ENCODE measurements at places on chromosomes 4 and X.

DNA sequence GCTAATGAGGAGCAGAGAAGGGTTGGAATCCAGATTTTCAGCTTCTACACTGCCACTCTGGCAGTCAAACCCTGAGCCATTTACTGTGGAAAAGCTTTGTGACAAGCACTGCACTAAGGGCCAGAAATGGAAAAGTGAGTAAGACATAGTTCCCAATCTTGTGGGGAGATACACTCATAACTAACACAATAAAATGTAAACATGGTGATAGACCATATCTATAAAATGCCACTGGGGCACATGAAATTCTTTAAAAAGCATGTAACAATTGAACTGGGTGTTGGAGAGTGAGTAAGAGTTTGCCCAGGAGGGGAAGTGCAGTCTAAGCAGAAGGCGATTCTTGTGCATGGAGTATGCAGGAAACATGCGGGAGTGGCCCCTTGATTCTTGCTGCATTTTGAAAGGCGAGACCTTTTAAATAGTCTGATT is 32.0 kb upstream of the ANXA5 start:
- DNase-seq: no peak

DNA sequence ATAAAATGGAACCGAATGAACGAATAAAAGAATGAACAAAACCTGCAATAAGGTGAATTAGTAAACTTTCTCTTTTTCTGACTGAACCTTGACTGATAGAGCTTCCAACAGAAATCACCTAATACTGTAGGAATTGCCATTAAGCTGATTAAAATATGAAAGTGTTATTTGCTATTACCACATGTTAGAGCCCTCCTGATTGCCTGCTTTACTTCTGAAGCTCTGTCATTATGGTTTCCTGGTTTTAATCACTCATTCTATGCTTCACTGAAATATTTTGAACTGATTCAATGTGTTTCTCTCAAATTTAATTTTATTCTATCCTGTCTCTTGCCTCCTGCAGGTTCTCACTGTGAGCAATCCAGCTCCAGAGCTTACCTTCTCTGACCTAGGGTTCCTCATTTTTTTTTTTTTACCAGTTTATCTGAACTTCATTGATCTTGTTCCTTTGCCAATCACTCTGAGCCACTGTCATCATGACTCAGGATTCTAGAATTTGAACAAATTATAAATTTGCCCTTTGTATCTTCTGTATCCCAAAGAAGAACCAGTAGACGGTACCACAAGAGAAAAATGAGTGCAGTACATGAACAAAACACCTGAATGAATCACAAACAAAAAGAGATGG is 48.1 kb upstream of the UGT2B15 start:
- DNase-seq: no peak

DNA sequence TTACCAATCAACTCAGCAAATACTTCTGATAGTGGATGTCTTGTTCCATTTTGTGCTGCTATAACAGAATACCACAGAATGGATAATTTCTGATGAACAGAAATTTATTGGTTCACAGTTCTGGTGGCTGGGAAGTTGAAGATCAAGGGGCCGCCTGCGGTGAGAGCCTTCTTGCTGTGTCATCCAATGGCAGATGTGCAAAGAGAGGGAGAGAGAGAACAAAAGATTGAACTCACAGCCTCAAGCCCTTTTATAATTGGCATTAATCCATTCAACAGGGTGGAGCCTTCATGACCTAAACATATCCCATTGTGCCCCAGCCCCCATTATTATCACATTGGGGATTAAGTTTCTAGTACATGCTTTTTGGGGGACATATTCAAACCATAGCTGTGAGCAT is 86.1 kb downstream of the ADGRG4 start:
- no peak for DNase-seq

GRCh38 chrX:35696760-35697234 is 101.3 kb upstream of the MAGEB16 start:
- no peak for DNase-seq

DNA sequence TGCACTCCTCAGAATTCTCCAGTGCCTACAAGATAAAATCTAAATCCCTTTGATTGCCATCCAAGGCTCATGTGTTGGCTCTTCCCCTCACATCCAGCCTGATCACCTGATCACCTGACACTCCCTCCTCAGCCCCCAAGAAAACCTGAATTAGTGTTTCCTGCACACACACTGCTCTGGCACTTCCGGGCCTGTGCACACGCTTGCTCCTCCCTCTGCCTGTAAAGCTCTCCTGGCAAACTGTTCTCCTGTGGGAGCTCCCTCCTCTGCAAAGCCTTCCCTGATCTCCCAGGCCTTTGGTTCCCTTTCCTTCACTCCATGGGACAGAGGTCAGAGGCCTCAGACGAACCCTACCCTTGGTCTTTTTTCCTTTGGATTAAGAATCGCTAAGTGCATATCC is 19.9 kb downstream of the PHKA2 start:
- no peak for DNase-seq

DNA sequence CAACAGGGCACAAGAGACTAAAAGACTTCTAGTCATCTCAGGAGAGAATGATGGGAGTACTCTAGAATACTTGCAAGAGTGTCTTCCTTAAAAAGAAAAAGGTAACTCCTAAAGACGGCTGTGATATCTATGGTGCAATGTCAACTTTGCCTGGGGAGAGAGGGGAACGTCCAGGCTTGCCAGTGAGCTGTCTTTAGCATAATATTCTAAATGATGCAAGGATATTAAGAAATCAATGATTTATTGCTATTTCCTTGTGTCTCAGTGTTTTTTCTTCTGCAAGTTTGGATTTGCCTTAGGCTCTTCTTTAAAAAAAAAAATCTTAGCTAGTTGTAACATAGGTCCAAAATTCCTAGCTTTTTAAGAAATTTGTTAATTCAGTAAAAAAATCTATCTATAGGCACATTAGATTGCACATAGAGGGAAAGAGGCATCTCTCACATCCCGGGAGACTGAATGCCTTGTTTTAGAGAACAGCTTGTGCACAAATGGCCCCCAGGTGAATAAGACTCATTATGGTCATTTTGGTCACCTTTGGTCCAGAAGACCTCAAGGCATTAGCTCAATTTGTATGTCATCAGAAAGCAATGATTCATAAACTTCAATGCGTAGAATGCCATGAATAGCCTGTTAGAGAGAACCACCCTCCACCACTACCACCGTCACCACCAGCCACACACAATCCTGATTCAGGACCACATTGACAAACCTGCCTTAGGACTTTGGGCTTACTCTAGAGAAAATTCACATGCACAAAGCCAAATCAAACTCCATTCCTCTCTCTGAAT is 104.1 kb downstream of the PALLD start:
- no peak for DNase-seq

GRCh38 chr4:122602277-122603142 is 18.4 kb downstream of the IL21 start:
- DNase-seq: peak; percentile 64

GRCh38 chr4:148396986-148397673 is 45.1 kb downstream of the NR3C2 start:
- DNase-seq: no peak

DNA sequence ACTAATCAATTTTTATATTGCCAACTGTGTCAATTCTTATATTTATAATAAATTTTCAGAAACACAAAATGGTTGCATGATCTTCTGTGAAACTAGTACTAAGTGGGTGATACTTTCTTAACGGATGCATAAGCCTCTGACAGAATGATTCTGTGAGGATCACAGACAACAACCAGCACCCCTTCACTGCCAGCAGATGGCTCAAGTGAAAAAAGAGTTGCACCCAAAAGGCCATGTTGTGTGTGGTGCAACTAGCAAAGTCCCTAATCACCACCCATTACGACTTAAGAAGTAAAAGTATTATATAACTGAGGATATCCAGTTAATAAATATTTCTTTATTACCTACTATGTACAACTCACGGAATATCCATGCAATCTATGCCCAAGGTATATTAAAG is 334.0 kb downstream of the PCDH19 start:
- DNase-seq: no peak

DNA sequence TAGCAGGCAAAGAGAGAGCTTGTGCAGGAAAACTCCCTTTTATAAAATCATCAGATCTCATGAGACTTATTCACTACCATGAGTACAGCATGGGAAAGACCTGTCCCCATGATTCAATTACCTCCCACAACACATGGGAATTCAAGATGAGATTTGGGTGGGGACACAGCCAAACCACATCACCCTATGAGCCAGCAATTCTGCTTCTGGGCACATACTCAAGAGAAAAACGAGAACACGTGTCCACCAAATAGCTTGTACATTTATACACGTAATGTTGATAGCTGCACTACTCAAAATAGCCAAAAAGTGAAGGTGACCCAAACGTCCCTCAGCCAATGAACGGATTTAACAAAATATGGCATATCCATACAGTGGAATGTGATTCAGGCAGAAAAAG is 94.5 kb upstream of the DHRSX start:
- DNase-seq: no peak

- DNase-seq: no peak
Measured at GRCh38 chr4:187108845-187109244, 385.2 kb upstream of the FAT1 start.

GRCh38 chrX:11733614-11734013 is 24.4 kb upstream of the MSL3 start:
- no peak for DNase-seq

DNA sequence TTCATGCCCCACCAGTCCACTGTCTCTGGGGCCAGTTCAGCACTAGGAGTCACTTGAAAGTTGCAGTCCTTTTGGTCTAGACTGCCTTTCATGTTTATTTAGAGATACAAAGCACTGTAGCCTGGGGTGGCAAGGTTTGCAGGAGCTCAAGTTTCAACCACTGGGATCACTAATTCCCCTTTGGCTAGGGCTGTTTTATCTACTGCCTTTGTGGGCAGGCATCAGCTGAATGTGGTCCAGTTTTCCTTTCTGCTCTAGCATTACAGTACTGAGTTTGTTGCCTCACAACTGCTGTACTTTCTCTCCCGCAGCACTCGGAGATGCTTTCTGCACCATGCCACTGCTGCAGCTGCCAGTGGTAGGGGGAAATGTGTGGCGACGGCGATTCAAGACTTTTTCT is 222.3 kb upstream of the HDX start:
- no peak for DNase-seq

- DNase-seq: peak; percentile 76
Measured at GRCh38 chr4:973431-974397, at the start of gene DGKQ. DGKQ (minus strand) TSS chr4:973569; CDS start chr4:973482, 87 bp downstream.

DNA sequence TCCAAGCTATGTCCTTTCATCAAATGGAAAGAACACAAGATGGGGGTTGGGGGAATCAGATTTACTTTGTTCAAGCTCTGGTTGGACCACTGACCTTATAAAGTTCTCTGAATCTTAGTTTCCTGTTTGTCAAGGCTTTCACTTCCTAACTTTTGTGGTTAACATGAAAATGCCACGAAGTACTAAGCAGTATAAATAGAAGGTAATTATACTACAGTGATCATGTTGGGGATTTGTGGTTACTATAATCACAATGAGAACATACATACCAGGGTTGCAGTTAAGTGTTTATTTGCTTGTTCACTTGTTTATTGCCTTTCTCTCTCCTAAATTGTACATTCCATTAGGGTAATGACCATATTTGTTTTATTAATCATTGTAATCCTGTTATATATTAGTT is 53.2 kb downstream of the SPRY1 start:
- no peak for DNase-seq

DNA sequence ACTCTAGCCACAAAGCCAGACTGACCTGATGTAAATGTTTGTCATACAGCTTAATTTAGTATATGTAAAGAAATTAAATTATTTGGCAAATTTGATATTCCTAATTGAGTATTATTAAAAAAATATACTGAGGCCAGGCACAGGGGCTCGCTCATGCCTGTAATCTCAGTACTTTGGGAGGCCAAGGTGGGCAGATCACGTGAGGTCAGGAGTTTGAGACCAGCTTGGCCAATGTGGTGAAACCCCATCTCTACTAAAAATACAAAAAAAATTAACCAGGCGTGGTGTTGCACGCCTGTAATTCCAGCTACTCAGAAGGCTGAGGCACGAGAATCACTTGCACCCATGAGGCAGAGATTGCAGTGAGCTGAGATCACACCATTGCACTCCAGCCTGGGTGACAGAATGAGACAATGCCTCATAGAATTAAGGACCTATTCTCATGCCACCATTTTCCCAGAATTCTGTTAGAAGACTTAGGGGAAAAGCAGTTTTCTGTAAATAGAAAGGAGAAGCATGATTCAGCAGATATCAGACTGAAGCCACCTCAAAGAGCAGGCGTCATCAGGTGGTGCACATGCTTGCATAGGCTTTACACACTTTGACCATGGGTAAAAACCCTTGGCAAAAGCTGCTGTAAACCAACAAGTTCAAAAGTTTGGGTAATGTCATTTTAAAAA is 6.1 kb downstream of the UBQLN2 start:
- peak; percentile 4 for DNase-seq

- no peak for DNase-seq
Measured at GRCh38 chr4:117429061-117429460, 343.7 kb upstream of the TRAM1L1 start.

- DNase-seq: no peak
Measured at GRCh38 chrX:18946157-18946556, 37.8 kb downstream of the PHKA2 start.

- DNase-seq: no peak
Measured at GRCh38 chr4:73311428-73311827, 52.8 kb upstream of the ANKRD17 start.

DNA sequence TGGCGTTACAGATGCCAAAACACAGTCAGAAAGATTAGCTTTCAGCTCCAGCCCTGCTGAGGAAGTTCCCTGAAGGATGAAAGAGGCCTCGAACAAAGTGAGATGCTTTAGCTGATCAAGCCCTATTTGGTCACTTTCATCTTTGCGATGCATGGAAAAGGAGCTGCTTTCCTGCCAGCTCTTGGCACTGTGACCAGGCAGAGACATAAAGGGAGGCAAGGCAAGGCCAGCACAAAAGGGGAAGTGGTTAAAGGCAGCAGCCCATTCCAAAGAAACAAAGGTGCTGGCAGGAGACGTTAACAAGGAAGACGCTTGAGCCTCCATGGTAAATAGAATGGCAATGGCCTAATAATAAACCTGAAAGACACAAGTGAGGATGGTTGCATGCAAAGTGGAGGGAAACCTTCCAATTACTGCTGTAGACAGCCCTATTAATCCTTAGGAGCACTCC is 617.1 kb upstream of the INTU start:
- no peak for DNase-seq

DNA sequence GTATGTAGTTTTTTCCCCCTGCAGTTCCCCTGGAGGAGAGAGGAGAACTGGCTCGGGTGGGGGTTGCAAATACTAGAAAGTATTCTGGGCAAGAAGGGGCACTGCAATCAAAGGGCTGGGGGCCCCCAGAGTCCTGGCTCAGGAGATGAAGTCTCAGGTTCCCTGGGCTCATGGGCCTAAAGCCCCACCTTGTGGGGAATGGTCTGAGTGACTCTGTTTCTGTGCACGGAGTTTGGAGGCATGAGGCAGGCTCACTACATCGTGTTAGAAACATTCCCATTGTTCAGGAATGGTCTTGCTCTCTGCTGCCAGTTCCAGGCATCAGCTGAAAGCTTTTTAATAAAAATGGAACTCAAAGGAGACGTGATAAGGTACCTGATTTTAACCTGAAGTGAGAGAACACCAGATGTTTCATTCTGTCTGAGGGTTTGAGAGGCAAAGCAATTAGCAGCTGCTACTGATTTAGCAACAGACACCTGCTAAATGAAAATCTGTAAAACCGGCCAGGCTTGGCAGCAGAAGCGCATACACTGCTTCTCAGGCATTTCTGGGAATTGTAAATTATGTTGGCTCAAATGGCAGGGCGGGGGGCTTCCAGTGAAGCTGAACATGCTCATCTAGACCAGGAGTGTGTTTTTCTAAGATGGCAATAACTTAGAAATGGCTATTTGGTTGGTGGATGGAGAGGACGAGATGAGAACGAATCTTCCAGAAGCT is 122.7 kb downstream of the TMEM164 start:
- no peak for DNase-seq

Data from thyroid gland (tissue), 4 donors.